ENCODE measurements at places on chromosomes 1 and 21.

GRCh38 chr1:204746838-204747442 is 61.4 kb upstream of the LRRN2 start:
- no peak for DNase-seq

DNA sequence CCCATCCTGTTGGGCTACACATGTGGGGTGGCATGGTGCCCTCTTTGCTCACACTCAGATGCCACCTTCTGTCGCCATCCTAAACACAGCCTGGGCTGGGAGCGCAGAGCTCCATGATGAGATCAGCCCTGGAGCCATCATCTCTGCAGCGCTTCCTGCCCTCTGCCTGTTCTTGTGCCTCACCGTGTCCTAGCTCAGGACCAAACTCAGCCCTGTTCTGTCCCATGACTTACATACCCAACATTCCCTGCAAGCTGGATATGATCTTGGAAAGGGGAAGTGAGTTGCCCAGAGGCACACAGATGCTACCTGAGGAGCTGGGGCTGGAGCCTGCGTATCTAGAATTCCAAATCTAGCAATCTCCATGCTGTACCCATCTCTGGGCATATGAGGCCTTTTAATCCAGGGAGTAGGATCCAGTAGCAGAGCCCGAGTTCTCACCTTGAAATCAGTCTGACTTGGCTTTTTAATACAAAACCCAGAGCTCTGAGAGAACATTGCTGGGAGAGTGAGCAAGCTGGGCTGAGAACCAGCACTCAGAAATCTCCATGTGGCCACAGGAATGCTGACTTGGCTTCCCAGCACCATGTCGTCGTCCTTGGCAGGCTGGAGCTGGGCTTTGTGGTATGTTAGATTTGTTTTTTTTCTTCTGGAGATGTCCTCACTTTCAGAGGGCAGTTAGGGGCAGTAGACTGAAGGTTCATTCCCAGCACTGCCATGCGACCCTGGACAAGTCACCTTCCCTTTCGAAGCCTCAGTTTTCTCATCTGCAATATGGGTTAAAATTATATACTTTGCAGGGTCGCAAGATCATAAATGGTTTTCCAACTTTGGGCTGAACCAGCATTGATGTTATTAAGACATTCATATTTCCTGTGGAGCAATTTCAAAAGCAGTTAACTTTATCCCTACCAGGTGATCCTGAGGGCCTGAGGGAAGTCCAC is 2.6 kb downstream of the ALPL start:
- DNase-seq, result no peak

- no peak for DNase-seq
Observed at GRCh38 chr1:110634455-110635311, 28.5 kb upstream of the KCNA2 start.

GRCh38 chr1:38778521-38778920 is 81.1 kb downstream of the RRAGC start:
- DNase-seq, result no peak

GRCh38 chr1:54781023-54781723 is 16.9 kb upstream of the PARS2 start:
- DNase-seq, result no peak

Data from esophagus squamous epithelium (tissue), 5 donors.